ENCODE measurements at places on chromosomes 1 and 21.

- no peak for DNase-seq
Observed at GRCh38 chr1:63987628-63988024, 213.8 kb downstream of the ROR1 start.

DNA sequence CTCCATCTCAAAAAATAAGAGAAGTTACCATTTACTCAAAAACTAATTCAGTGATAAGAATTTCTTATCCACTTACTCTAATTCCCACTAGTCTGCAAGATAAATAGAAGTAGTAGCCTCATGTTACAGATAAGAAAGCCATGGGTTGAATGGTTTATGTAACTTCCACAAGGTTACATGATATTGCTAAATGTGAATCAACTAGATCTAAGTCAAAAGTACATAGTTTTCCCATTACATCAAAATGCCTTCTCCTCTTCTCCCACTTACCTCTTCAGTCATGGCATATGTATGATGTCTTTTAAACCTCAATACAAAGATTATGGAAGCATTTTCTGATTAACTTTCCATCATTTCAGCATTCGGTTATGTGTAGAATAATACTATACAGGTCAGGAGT, 108.5 kb downstream of the ASH1L start:
- DNase-seq, result no peak

DNA sequence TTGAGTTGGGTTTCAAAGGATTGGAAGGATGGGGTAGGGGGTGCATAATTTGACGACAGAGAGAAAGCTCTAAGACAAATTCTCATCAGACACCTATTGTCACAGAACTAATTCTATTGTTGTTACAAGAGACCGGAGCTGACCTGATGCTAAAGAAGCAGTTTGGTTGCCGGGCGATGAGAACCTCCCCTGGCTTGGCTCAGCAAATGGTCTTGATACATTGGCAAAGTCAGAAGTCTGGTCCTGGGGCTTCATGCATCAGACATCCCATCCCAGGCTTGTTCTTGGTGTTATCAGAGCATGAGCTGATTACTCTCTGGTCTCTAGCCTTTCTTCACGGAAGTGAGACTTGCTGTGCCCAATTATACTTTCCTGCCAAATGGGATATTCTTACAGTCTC, 15.4 kb downstream of the TRIM67 start:
- no peak for DNase-seq

GRCh38 chr1:217647791-217648190, 16.6 kb downstream of the SPATA17 start:
- no peak for DNase-seq

DNA sequence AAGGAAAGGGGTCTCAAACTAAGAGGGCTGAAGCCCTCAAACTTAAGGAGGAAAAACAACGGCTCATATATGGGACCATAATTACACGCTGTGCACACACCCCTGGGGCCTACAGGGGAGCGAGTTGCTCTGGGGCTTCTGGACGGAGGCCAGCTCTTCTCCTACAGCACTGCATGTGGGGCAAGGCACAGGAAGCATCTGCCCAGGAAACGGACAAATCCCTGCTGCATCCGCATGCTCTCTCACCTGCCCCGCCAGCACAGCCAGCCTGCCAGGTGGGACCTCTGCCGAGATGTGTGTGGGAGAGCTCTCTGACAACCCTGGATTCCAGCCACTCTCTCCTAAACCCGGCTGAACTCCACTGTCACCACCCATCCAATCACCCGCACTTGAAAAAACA, 54.1 kb downstream of the MRPL37 start:
- DNase-seq, result no peak

- DNase-seq, result no peak
Observed at GRCh38 chr1:10617318-10617717, 142.6 kb downstream of the PEX14 start.

- no peak for DNase-seq
Observed at GRCh38 chr1:156494309-156494895, 6.2 kb downstream of the MEF2D start.

GRCh38 chr1:221783936-221784335, 42.0 kb upstream of the DUSP10 start:
- DNase-seq, result no peak

GRCh38 chr1:232622981-232623380, 7.0 kb downstream of the SIPA1L2 start:
- DNase-seq, result no peak

DNA sequence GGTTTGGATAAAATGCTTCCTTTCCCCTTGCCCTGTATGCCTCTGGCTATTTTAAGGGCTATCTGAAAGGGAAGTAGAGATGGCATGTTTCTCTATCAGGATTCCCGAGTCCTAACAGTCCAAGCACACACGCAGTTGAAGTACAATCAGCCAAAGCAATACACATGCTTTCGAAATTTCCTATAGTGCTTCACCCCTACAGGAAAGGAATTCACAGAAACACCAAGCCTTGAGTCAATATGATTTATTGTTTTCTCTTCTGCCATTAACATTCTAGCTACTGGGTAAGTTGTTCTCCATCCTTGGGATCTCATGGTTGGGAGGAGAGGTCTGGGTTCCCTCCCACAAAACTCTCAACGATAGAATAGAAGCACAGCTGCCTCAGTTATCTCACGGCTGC, 8.7 kb downstream of the ITLN1 start:
- no peak for DNase-seq

- no peak for DNase-seq
Observed at GRCh38 chr1:109488201-109488600, 4.5 kb downstream of the ATXN7L2 start.

GRCh38 chr1:177257128-177257527, 86.4 kb downstream of the BRINP2 start:
- no peak for DNase-seq

GRCh38 chr1:183590244-183591191, at the start of gene NCF2:
NCF2 (minus strand) TSS chr1:183590459; CDS start chr1:183590329, 130 bp downstream.
- DNase-seq, result no peak

DNA sequence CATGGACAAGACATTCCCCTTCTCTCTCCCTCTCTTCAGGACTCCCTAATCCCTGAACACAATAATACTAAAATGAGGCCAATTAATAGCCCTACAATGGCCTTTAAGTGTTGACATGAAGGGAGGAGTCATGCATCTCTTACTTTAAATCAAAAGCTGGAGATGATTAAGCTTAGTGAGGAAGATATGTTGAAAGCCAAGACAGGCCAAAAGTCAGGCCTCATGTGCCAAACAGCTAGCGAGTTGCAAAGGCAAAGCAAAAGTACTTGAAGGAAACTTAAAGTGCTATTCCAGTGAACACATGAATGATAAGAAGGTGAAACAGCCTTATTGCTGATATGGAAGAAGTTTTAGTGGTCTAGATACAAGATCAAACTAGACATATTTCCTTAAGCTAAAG, 49.5 kb upstream of the CD46 start:
- DNase-seq, result no peak

GRCh38 chr1:55697997-55698535, 482.9 kb upstream of the USP24 start:
- DNase-seq, result no peak

- DNase-seq, result no peak
Observed at GRCh38 chr1:227072991-227073390, 132.9 kb downstream of the COQ8A start.

- no peak for DNase-seq
Observed at GRCh38 chr1:198155253-198155652, 1.5 kb upstream of the NEK7 start.

DNA sequence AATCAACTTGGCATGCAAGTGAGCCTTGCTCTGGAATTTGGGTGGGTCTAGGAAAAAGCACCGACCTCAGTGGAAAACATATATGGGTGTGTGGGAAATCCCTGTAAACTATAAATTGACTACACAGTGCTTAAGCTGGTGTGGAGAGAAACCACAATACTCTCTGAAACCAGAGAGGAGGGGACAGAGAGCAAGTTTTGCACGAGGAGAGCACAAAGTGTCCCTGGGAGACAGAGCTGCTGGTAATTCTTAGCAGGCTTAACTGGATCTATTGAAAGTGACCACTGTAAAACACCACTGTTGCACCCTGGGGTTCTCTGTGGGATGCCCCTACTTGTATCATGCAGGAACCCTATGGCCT, 12.8 kb downstream of the KCNJ15 start:
- no peak for DNase-seq
